ENCODE measurements at places on chromosomes 7 and 10.

DNA sequence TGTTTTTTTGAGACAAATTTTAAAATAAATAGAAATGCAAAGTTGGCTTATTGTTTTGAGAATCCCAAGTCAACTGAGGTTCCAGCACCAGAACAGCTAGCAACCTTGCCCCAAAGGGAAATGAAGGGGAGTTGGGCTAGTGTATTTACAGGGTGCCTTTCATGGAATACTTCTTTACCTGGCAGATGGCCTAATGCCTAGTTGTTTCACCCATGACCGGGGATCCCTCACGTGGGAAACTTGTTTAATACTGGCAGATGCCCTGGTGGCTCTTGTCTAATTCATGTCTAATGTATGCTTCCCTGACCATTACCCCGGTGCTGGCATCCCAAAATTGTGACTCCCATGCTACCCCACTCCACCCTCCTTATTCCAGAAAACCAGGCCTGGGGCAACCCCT, 861.1 kb upstream of the ZWINT start:
- DNase-seq = no peak

DNA sequence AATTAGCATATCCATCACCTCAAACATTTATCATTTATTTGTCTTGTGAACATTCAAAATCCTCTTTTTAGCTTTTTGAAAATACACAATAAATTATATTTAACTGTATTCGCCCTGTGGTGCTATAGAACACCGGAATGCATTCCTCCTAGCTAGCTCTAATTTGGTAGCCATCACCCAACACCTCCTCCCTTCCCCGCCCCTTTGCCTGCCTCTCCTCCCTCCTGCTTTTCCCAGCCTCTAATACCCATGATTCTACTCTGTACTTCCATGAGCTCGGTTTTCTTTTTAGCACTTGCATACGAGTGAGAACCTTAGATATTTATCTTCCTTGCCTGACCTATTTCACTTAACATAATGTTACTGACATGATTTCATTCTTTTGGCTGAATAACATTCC, 80.1 kb downstream of the ANKRD26 start:
- DNase-seq = no peak

GRCh38 chr7:42315631-42316030, 78.6 kb upstream of the GLI3 start:
- no peak for DNase-seq

- no peak for DNase-seq
Observed at GRCh38 chr7:117470777-117471176, 9.0 kb upstream of the CFTR start.

- DNase-seq = no peak
Observed at GRCh38 chr10:129966889-129967578, 3.0 kb upstream of the EBF3 start.

DNA sequence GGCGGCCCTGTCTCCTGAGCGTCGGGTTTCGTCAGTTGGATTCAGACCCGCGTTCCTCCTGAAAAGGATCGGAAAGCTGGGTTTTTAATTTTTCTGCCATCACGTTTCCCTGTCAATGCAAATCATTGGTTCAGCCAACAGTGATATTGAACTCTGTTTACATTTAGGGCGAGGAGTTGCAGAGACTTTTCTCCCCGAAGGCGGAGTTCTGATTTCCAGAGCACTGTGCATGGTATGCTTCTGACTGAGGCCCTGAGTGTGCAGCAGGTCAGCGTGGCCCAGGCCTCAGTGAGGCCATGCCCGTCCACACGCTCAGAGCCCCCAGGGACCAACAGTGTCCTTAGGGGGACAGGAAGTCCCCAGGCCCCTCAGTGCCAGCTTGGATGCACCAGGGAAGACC, 27.1 kb downstream of the NKX6-2 start:
- no peak for DNase-seq

DNA sequence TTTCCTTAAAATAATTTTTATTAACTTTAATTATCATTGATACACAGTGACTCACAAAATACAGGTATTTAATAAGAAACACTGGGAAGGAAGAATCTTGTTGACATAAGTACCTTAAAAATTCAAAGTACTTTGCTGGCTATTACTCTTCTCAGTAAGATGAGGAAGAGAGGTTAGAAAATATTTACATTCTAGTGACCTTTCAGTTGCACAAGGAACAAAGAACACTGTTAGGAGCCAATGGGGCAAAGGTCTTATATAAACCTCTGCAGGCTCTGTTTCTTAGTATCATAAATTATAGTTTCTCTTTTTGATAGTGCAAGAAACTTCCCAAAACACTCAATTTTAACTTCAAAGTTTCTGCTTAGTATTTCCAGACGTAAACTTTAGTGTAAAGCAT, 4.8 kb upstream of the TAX1BP1 start:
- no peak for DNase-seq

- no peak for DNase-seq
Observed at GRCh38 chr10:71368643-71369042, 28.1 kb upstream of the CDH23 start.

DNA sequence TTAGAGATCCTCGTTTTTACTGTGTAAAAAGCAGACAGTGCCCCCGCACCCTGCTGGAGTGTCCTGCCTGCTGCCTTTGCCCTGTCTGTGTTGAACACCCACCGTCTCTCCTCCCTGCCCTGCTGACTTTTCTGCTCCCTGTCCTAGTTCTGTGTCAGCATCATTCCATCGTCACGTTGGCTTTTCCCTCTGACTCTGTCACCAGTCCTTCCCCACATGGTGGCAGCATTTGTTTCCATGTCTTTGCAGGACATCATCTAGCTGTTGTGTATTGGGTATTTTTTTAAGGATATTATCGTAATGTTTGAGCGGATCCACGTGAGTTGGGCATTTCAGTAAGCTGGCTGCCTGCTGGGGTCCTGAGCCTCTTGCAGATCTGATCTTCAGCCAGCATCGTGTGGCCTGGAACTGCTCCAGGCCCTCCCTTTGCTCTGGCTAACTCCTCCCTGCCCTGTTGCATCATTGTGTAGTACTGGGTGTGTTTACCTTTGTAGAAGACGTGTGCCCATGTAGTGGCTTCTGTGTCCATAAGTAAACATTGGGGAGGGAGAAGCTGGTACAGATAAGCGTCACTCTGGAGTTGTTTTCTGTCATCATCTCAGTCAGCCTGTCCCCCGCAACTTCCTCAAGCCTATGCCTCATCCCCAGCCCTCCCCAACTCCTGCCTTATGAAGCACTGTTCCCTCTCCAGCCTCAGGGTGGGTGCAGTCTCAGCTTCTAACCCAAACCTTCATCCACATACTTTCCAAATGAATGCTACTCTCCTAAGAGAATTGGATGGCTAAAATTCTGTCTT, 44.3 kb downstream of the TRRAP start:
- no peak for DNase-seq

- no peak for DNase-seq
Observed at GRCh38 chr10:129386415-129387257, 80.4 kb upstream of the MGMT start.

DNA sequence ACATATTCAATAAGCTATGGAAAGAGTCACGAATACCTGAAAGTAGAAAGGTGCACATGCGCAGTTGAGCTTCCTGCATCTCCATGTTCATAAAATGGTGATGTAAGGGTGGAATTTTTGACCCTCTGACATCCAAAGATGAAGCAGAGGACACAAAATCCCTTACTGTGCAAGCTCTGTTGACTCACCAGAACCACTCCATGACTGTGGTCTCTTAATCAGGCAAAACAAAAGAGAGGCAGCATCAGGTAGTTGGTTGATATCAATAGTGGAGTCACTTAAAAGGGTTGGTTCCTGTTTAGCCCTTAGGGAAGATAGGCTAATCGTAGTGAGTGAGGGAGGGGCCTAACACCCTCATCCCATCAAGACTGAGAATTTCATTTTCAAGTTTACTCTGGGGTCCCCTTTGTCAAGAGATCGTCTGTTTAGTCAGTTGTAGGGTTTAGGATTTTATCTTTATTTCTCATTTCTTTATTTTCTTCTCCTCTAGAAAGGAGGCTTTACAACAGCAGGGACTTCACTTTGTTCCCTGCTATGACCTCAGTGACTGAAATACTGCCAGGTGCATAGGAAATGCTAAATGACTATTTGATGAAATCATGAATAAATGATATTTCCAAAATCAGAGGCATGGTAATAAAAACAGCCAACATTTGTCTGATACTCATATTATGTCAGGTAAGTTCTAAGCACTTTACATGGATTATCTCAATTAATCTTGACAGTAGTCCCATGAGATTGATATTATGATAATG, 98.1 kb downstream of the CD36 start:
- no peak for DNase-seq

GRCh38 chr7:80127412-80128160, 7.0 kb upstream of the GNAI1 start:
- no peak for DNase-seq

DNA sequence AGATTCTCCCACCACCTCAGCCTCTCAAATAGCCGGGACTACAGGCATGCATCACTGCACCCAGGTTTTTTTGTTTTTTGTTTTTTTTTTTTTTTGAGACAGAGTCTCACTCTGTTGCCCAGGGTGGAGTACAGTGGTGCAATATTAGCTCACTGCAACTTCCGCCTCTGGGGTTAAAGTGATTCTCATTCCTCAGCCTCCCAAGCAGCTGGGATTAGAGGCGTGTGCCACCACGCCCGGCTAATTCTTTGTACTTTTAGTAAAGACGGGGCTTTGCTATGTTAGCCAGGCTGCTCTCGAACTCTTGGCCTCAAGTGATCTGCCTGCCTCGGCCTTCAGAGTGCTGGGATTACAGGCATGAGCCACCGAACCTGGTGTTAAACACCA, 107.5 kb upstream of the KIF5B start:
- DNase-seq = no peak

- DNase-seq = no peak
Observed at GRCh38 chr10:69218831-69219230, 1.3 kb upstream of the HKDC1 start.

- DNase-seq = no peak
Observed at GRCh38 chr10:43824934-43825333, 176.3 kb upstream of the ZNF32 start.

DNA sequence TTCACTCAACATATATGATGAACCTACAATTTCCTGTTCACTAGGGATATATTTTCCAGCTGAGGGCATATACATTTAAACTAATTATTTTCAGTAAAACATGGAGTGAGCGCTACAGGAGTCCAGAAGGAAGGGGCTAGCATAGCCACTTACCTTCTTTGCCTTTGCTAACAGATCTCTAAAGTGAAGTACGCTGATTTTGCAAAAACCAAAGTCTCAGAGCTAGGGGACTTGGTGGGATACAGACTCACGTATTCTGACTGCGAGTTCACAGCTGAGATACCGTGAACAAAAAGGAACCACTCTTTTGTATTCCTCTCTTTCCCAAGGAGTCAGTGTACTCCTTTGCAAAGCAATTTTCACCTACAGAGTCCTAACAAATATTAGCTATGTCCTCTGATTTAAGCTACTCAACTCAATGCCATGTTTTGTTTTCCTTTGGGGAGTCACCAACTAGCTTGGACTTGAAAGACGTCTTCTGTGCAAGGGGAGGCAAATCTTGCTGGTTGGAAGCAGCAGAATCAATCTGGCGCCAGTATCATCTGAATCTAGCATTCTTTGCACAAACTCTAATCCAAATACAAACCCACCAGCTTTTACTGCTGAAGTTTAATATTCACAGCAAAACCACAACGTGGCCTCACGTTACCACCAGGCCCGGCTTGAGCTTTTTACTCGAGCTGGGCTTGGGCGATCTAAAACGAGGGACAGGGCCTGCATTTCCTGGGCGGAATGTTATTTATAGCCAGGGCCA, 657 bp downstream of the CDNF start:
- no peak for DNase-seq

GRCh38 chr10:73017955-73018480, 63.4 kb upstream of the PLA2G12B start:
- no peak for DNase-seq

DNA sequence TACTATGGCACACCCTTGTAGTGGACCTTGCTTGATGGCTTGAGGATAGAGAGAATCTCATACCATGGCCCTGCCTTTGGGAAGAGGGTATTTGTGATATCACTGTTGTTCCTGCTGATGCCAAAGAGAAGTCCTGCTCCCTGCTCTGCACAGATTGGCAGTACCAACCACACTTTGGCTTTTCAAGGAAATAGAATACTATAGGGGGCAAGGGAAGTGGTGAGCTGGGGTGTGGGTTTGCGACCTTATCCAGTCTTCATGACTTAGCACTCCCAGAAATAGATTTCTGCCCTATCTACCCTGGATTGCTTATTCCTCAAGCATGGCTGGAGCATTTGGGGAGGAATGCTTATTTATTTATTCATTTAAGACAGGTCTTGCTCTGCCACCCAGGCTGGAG, 6.8 kb upstream of the MAPK8 start:
- no peak for DNase-seq

GRCh38 chr7:24325708-24326107, 41.7 kb downstream of the NPY start:
- DNase-seq = no peak

- DNase-seq = no peak
Observed at GRCh38 chr10:70662362-70663220, 9.7 kb upstream of the ADAMTS14 start.

DNA sequence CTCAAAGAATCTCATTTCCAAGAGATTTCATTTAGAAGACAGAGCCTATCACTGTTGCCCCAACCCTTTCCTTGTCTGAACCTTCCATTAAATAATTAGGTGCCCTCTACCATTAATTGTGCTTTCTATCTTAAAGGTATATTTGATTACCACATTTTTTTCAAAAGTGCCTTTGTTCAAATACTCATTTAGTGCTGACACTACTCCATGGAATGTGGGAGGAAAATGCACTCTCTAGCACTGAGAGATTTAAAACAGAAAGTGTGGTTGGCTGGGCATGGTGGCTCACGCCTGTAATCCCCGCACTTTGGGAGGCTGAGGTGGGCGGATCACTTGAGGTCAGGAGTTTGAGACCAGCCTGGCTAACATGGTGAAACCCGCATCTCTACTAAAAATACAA, 119.8 kb downstream of the CACNA2D1 start:
- no peak for DNase-seq

DNA sequence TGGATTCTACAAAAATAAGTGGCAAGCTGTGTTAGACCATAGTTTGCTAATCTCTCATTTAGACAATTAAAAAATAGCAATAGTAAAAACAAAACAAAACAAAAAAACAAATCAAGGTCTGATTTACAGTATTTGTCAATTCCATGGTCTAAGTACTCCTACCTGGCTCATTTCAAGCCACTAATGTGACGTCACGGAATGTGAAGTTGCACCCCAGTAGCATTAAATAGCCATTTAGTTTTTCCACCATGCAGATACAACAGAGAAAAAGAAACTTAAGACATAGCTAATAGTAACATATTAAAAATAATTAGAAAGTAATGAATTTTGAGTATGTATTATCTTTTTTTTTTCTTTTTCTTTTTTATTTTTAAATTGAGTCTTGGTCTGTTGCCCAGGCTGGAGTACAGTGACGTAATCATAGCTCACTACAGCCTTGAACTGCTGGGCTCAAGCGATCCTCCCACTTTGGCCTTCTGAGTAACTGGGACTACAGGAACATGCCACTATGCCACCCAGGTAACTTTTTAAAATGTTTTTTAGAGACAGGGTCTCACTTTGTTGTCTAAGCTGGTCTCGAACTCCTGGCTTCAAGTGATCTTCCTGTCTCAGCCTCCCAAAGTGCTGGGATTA, 101.2 kb downstream of the MKX start:
- no peak for DNase-seq

DNA sequence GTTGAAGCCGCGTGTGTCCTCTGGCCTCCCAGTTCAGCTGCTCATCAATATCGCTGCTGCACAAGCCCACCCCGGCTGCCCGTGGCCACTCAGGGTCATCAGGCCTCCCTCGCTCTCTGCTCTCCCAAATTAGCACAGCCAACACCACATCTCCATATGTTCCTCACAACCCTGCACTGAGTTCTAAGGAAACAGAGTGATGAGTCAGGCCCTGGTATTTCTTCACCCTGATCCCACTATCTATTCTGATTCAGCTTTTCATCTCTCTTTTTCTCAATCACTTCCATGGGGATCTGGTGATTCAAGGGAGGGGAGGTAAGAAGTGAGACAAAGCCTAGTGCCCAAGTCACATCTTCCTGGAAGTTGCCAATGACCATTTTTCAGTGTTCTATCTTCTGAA, 23.8 kb downstream of the CYTH3 start:
- DNase-seq = no peak

Measured in naive thymus-derived CD8-positive, alpha-beta T cell (primary cell).